Nephron progenitor cell (in vitro differentiated cells): ENCODE measurements at places on chromosomes 6 and 20.
A peak's percentile ranks its signal among the peaks of the same experiment; 100 is the strongest.

DNA sequence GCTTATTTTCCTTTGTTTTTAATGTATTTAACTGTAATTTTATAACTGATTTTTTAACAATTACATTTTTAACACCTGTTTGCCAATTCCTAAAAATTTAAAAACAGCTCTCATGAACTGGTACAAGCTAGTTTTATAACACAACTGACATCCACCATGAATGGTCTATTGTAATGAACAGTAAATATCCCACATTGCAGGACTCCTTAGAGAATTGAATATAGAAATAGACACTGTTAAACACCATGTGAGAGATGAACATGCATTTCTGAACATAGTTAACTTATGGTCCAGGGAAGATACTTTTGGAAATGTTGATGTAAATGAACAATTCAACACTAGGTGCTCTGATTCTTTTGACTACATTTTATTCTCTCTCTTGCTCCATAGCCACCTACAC is 195.1 kb upstream of the GMDS start:
- no peak for DNase-seq

DNA sequence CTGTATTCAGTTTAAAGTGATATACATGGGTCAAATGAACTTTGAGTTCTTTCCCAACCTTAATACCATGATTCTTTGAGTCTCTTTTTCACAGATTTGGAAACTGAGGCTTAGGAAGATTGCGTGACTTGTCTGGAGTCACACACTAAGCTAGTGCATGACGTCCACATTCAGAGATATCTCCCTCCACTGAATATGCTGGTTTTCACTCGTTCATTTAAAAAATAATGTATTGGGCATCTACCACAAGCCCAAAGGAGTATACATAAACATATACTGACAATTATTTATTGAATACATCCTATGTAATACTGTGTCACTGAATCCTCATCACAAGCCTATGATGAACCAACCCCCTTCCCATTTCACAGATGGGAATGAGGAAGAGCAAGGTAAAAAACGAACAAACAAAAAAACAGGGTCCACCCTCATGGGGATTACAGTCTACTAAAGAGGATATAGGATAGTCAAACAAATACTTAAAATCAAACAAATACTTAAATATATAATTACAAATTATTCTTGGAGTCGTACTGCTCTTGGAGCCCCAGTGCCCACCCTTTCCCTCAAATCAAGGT is 611 bp upstream of the TM9SF4 start:
- DNase-seq, result no peak

DNA sequence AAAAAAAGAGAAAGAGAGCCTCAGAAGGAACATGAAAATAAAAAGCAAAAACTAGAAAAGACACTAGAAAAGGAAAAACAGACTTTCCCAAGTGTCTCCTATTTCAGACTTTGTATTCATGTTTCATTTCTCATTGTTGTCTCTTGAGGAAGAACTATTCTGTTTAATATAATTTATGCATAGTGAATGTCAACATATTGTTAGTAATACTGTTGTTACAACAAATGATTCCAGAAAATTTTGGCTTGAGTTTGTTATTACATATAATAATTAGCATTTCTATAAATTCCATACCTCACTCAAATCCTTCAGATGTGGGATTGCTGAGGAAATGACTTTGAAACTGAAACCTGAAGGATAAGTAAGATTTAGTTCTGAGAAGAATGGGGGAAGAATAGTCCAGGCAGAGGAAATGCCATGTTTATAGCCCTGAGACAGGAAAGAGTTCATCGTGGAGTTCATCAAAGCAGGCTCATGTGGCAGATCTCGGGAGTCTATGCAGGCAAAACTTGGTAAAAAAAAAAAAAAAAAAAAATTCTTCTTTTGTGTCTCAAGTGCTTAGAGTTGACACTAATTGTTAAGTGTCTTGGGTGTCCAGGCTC is 53.1 kb upstream of the EIF2S2 start:
- no peak for DNase-seq

DNA sequence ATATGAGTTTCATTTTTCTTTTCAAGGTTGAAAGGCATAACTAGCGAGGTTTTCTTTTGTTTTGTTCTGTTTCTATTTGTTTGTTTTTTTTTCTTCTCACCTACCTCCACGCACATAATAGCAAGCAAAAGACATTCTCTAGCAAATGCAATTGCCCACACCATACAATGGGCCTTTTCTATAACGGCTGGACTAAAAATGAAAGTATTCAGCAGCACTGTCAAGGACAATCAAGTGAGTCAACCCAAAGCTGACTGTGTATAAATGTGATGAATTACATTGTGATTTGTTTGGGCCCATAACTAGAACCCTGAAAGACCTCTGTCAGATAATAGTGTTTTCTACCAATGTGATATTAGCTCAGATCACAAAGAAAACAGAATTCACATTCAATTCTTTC is 496.7 kb downstream of the RNF144B start:
- no peak for DNase-seq

DNA sequence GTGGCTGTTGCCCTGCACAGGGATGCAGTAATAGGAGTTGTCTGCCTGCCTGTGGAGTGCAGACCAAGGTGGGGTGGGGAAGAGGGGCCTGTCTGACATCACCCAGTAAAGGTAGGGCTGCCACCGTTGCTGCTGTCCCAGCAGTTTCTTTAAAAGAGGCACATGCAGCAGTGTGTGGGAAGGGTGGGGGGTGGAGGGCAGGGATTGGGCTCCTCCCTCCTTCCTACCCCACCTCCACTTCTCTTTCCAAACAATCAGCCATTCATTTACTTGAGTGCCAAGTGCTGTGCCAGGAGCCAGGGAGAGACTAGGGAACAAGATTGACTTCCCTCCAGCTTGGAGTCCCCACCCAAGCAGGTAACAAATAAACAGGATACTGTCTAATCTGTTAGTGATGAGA is 66.8 kb upstream of the MYL9 start:
- no peak for DNase-seq

DNA sequence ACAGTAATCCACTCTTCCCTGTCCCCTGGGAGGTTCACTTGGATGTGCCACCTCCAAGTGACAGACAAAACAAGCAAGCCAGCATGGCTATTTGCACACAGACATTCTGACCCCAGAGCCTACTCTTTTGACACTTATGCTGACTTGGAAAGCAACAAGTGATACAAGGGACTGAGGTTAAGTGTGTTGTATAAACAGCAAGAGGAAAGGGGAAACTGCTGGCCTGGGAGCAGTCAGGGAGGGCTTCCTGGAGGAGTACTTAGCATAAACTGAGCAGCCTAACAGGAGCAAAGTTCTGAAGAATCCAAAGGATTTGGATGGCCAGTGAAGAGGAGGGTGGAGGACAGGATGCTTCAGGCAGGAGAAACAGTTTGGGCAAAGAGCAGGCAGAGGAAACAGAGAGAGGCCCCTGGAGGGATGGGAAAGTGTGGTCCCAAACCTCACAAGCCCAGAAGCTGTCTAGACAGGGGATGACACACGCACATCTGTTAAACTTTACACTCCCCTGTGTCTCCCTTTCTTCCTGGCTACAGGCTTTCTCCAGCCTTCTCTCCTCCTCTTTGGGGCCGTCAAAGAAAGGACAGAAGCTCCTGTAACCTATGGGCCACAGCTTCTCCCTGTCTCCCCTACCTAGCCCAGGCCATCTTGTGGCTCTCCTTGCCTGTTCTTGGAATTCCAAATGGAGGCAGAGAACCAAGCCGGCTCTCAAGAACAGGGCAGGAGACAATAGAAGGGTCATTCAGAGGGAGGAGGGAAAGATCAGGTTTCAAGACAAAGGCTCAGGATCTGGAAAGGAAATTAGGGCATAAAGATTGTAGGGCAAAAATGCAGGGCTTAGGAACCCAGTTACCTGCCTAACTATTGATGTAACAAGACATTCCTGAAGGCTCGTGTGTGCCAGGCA is 19.3 kb downstream of the SULF2 start:
- no peak for DNase-seq

GRCh38 chr6:148971031-148971927 is 224.4 kb downstream of the UST start:
- no peak for DNase-seq

DNA sequence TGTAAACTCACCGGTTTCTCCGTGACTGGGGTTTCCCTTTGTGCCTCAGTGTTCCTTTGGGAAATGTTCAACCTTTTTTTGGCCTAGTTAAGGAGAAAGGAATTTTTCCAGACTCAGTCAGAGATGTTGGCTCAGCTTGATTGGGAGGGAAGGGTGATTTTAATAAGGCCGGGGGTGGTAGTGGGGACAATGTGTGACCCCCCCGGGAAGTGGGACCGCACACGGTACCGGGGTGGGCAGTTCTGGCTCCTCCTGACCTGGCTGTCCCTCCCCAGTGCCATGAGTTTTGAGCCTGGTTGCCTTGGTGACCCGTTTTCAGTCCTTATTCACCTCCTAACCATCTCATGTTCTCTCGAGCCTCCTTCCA is 132.7 kb downstream of the SNX5 start:
- no peak for DNase-seq

- DNase-seq, result peak; percentile 18
Observed at GRCh38 chr6:19873031-19873430, 35.9 kb downstream of the ID4 start.

DNA sequence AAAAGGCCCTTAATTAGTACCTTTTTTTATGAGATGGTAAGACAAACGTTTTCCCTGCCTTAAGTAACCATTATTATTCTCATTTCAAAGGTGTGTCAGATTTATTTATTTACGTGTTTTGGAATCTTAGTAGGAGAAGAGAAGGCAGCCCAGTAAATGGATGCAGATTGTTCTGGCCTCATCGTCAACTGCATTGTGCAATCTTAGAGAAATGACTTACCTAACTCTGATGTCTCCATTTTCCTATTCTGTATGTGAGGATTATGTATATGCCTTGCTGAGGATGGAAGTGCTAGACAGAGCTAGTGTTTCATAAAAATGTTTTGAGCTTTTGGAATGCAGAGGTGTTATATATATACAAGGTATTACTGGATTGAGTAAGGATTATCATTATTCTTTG is 97.0 kb upstream of the JAG1 start:
- DNase-seq, result no peak

DNA sequence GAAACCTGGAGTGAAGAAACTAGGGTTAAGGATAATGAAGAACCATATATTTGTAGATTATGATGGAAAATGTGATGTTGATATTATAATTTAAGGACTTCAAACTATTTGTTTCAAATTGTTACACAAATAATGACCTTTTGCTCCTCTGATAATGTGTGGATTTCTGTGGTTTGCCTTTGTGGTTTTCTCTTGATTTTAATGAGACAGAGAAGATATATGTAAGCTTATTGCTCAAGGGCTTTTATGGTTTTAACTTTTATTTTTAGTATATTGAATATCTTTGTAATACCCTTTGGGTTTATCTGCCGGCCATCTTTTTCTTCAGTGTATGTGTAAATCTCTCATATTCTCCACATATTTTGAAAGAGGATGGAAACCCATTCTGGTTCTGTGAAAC is 362.3 kb downstream of the RIMS1 start:
- no peak for DNase-seq

DNA sequence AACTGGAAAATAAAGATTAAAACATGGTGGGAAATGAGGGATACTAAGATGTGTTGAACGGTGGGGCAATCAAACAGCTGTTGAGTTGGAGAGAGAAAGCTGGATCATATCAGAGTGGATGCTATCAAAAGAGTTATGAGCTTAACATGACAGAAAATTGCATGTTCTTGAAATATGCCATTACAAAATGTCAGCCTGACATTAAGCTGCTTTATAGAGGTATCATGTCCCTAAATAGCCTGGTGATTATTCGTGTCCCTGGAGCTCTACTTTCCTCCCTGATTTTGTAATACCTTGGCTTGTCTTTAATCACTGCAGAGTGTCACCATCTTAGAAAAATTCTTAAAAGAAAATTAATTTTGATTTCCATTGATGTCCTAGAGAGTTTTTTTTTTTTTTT is 223.1 kb downstream of the PHF3 start:
- DNase-seq, result no peak

- DNase-seq, result no peak
Observed at GRCh38 chr6:37607944-37608343, 89.7 kb downstream of the MDGA1 start.

DNA sequence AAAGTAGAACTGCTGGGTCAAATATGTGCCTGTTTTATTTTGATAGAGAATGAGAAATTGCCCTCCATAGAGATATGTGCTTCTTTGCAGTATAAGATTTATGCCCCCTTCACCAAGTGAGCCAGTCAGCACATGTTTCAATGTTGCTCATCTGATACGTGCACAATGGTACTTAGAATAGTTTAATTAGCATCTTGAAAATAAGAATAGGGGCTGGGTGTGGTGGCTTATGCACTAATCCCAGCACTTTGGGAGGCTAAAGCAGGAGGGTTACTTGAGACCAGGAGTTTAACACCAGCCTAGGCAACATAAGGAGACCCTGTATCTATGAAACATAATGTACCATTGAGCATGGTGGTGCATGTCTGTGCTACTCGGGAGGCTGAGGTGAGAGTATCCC is 20.3 kb upstream of the C20orf204 start:
- DNase-seq, result no peak

DNA sequence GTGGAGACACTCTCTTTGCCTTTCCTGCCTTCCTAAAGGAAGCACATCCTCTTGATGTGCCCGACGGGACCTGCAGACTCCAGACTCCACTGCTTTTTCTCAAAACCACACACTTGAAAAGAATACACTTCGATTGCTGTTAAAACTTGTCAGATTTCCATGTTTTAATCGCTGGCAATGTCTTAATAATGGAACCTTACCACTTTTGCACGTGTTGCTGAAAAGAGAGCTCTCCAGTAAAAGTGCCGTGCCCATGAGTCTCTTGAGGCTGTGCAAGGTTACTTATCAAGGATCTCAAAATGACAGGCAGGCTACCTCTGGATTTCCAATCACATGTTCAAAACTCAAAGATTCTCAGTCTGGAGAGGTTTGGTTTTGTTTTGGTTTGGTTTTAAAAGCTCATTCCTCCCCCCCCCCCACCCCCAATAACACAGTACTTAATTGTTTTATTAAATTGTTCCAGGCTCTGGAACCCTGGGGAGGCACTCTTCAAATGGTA is 12.0 kb upstream of the TFAP2A start:
- no peak for DNase-seq

DNA sequence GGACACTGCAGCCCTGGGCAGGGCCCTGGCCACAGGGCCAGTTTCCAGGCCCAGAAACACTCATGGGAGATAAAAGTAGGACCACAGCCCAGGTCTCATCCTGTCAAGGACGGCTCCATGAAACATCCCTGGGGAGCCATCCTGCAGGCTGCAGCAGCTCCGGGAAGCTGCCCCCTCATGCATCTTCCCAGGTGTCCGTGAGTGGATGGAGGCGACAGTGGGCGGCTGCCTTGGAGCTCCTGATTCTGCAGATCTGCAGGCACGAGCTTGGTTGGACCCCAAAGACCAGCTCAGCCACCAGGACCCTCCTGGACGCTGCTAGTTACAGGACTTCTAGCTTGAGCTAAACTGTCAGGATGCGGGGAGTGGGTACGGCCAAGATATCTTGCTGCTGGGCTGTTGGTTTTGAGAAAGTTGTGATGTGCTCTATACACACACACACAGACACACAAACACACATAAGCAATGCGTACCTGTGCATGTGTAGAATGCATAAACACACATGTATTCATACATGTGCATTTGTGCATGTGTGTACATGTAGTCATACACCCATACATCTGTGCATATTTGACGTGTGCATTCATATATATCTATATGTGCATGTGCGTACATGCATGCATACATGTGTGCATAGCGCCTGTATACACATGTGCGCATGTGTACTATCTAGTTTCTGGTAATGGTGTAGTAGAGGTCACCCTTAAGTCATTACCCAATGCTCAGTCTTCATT is 297.8 kb downstream of the TAF4 start:
- no peak for DNase-seq

GRCh38 chr20:36521526-36521925 is 19.8 kb upstream of the MYL9 start:
- DNase-seq, result no peak
